Effector CD8-positive, alpha-beta T cell (primary cell): ENCODE measurements at places on chromosomes 2 and 18.

GRCh38 chr2:179354296-179354695 is 89.7 kb upstream of the SESTD1 start:
- no peak for DNase-seq

GRCh38 chr18:26526128-26526965 is 22.0 kb downstream of the KCTD1 start:
- DNase-seq = no peak

GRCh38 chr2:468648-469336 is 180.9 kb upstream of the ALKAL2 start:
- DNase-seq = no peak

- DNase-seq = no peak
Observed at GRCh38 chr18:25235401-25236042, 116.4 kb downstream of the ZNF521 start.

DNA sequence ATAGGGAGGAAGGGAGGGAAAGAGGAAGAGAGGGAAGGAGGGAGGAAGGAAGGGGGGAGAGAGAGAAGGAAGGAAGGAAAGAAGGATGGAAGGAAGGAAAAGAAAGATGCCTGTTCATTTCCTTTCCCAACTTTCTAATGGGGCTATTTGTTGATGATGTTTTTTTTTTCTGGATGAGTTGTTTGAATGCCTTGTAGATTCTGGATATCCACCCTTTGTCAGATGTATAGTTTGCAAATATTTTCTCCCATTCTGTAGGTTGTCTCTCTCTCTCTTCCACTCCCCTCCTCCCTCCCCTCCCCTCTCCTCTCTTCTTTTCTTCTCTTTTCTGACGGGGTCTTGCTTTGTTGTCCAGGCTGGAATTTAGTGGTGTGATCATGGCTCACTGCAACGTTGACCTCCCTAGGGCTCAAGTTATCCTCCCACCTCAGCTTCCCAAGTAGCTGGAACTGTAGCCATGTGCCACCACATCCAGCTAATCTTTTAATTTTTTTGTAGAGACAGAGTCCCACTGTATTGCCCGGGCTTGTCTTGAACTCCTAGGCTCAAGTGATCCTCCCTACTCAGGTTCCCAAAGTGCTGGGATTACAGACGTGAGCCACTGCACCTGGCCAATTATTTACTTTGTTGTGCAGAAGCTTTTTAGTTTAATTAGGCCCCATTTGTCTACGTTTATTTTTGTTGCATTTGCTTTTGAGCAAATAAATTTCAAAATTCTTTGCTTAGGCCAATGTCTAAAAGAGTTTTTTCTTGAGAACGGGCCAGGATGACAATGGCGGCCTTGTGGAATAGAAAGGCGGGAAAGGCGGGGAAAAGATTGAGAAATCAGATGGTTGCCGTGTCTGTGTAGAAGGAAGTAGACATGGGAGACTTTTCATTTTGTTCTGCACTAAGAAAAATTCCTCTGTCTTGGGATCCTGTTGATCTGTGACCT is 57.3 kb upstream of the FAM117B start:
- DNase-seq = no peak

DNA sequence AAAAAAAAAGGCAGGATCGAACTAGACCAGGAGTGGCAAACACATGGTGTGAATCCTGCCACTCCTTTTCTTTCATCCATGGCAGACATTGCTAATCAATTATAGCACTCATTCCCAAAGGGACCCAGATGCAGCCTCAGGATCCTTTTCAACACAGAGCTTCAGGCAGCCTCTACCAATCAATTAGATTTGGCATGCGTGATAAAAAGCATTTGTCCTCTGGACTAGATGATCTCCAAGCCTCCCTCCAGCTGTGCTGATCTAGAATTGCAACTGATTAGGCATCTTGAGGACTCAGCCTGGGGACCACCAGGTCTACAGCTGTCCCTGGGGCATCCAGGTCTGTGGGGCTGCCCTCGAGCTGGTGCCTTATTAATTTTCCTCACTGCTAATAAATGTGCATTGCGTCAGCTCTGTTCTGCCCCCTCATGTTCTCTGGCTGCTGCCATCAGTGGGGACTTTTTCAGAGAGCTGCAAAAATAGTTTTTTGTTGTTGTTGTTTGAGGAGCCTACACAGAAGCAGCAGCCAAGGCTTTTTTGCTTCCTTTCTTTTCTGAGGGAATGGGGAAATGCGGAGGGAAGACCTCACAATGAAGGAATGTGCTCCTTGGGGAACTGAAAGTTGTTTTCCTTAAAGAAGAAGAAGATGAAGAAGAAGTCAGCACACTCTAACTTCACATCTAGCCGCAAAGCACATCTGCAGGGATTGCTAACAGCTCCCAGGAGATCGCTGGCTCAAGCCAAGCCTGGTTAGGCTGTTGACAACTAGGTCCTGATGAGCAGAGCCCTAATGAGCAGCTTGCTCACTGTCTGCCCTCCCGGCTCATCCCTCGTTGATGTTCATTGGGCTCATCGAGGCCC is 8.8 kb upstream of the ATOH8 start:
- DNase-seq = no peak

- no peak for DNase-seq
Observed at GRCh38 chr2:102547462-102547861, 71.9 kb upstream of the SLC9A2 start.

DNA sequence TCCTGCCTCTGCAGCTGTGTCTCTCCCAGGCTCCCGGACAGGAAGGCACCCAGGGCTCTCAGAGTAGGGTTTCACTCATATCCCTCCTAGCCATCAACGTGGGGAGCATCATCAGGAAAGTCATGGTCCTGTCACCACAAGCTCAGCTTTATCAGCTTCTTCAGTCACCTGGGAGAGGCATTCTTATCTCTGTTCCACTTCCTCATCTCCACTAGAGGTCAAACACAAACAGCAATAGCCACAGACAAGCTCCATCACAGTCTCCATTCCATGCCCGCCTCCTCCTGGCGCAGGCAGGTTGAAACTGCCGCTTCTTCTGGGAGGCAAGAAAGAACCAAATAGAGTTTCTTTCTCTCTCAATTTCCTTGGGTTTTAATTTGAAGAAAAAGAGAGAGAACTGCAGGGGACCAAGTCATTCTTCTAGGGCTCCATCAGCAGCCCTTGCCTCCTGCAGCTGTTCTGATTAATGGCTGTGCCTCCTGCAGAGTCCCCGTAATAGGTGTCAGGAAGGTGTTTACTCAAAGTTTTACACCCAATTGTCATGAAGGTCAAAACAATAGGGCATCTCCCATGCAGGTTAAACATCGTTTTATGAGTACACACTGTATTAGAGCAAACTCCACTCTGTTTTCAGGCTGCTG is 377.9 kb downstream of the TMEM182 start:
- DNase-seq = no peak

GRCh38 chr2:98895901-98896300 is 40.1 kb downstream of the CRACDL start:
- no peak for DNase-seq

DNA sequence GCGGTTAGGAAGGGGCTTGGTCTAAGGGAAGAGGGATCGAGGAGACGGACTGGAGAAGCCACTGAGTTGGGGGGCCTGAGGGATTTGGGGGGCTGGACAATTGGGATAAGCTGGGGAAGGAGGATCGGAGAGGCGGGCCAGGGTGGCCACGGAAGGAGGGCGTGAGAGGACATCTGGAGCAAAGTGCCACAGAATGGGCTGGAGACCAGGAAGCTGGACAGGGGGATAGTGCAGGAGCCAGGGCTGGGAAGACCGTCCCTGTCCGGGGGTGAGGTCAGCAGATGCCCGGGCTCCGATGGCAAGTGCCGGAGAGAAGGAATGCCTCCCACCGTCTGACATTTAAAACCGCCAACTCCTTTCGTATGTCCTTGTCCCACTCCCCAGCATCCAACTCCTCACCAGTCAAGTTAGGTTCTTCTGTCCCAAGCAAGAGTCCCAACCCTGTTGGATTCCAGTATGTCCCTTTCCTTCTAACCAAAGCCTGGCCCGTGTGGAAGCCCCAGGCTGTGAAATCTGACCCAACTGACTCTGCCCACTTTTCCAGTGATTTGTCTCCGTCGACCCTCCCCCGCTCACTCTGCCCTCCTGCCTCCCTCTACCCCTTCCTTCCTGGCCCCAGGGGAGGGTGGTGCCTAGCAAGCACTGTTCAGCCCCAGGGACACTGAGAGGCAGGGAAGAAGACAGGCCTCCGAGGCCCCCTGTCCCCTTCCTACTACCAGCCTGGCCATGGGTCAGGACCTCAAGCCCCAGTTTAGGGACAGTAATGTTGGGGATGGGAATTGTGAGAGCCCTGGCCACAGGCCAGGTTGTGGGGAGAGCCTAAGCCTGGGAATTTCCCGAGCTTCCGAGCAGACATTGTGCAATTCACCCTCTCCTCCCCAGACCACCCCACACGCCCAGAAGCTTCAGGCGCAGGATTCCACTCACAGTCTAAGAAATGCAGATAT is 31.5 kb upstream of the TMBIM1 start:
- no peak for DNase-seq

DNA sequence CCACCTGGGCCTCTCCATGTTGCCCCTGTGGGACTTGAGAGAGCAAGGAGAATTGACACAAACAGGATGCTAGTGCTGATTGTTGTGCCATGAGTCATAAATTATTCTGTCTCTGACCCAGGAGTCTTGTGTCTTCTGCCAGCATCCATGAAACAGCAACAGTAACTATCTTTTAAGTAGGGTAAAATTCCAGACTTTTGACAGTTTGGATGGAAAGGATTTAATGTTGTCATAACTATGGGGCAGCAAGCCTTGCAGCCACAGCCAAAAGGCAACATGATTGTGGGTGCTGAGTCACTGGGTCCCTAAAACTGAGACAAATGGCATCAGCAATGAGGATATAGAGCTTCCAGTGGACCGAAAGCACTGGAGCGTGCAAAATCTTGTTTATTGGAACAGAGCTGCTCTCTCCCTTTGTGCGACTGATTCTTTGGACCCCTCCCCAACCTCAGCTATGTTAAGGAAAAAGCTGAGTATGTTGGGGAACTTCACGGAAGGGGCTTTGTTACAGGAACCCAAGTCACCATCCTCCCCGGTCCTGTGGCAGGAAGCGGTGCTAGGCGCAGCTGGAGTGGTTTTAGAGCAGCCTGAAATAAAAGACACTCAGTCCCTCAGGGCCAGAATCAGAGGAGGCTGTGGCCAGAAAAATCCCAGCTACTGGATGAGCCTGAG is 9.6 kb upstream of the ITPRIPL1 start:
- no peak for DNase-seq

DNA sequence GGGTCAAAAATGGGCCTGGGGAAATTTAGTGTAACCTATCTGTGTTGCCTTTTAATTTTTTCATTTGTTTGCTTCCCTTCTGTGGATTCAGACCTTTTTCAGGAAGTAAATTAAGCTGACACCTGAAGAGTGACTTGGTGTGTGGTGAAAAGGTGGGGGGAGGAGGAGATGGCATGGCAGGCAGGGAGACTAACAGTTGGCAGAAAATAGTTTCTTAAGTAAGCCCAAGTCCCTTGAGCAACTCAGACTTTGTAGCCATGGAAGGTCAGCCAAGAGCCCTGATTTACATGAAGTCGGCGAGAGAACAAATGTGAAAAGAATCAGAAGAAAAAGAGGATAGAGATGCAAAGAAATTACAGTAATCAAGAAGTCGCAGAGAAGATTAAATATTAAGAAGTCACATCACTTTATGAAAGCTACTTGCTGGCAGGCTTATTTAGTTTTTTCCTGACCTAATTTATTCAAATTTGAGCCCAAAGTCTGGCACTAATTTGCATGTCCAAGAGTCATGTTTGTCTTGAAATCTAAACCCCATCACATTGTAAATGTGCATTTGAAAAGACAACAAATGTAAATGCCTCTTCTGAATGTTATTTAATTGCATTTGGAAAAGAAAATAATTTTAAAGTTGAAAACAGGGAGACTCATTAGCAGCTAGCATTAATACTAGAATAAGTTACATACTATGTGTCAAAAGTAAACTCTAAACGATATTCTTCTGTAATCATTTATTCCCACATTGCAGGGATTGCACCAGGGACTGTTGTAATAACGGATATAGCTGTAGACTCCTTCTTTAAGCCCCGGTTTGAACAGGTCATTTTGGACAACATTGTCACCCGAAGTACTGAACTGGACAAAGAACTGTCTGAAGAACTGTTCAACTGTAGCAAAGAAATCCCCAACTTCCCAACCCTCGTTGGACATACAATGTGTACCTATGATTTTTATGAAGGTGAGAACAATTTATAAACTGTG is 19.3 kb downstream of the UPP2 start:
- no peak for DNase-seq

DNA sequence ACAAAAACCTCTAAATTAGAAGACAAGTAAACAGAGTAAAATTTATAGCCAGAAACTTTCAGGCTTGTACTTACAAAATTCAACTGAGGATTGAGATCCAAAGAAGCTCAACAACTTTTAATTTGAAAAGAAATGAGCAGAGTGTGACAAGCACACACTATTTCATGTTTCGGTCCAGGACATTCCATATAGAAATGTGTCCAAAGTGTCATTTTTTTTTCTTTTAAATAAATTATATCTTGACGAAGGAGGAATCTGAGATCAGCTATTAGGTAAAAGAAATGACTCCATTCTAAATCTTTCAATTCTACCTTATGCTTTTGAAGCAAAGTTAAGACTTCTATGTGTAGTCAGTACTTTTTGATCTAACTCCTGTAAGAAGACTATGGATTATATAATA is 4.6 kb downstream of the FN1 start:
- no peak for DNase-seq

- no peak for DNase-seq
Observed at GRCh38 chr2:3656762-3657721, 958 bp upstream of the ALLC start.

DNA sequence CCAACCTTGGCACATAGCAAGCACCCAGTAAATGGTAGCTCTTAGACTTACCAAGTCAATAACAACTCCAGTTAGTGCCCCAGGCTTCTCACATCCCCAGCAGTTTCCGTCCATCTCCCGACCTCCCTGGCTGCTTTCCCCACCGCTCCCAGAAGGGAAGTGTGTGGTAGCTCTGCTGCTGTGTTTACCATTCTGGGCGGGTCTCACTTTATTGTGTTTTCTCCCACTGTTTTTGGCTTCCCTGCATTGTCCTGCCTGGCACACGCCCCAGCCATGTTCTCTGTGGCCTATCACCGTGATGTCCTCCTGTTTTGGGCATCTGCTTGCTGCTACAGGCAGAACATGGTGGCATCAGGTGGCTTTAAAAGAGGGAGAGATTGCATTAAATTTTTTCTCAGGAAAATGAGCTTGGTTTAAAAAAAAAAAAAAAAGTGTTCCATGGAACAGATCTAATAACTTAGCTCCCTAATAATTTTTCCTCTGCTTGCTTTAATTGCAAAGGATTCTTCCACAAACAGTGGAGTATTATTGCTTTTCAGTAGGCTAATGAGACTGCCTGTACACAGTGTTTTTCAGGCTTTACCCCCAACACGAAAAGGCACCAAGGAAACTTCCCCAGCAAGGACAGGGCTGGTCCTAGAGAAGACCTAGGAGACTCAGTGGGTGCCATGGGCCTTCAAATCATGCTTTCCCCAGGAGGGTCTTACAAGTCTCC is 8.0 kb upstream of the COX7A2L start:
- no peak for DNase-seq

DNA sequence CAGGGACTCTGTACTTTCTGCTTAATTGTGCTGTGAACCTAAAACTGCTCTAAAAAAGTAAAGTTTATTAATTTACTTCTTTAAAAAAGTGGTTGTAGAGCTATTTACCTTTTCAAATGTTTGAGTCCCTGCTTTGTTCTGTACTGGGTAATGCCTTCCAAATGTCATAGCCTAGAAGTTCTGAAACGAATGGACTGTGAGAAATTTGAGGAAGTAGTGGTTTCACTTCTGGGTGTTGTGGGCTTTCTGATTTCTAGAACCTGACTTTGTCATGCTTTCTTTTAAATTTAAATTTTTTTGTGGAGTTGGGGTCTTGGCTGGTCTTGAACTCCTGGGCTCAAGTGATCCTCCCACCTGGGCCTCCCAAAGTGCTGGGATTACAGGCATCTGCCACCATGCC is 44.6 kb downstream of the SMAD4 start:
- DNase-seq = no peak

- no peak for DNase-seq
Observed at GRCh38 chr2:73842739-73843019, 13.9 kb downstream of the STAMBP start.
